ENCODE measurements at places on chromosomes 1 and 21. TPM values are rescaled to one million over a fixed set of nuclear protein-coding genes. Genes with fewer than 3 reads are reported as not detected.

DNA sequence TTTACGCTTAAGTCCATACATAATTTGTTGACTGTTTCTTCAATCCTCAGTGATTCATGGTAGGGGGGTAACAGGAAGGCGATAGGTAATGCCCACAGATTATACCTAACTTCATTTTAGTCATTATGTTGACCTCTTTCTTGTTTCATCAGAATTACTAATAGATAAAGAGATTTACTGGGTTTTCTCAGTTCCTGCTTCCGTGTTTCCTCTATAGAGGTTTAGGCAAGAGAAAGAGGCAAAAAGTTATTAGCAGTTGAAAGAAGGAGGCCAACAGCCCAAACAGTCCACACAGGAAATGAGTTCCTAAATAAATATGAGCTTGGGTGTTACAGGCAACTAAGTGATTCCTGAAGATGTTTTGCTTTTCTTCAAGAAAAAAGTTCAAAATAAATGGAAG, 17.9 kb upstream of the CLCA1 start:
- H3K27ac ChIP-seq: no peak overlapping the region
- no peaks in the 10 kb centered on the region for H3K27me3 ChIP-seq
- no peak overlapping the region for H3K4me3 ChIP-seq
- H3K4me1 ChIP-seq: no peaks in the 10 kb centered on the region

Gene SAMD11
- not detected for total RNA-seq

- no peak overlapping the region for H3K4me3 ChIP-seq
- H3K27me3 ChIP-seq: no peaks in the 10 kb centered on the region
- H3K4me1 ChIP-seq: no peaks in the 10 kb centered on the region
Observed at GRCh38 chr1:237591353-237591752, 299.4 kb downstream of the ZP4 start.

DNA sequence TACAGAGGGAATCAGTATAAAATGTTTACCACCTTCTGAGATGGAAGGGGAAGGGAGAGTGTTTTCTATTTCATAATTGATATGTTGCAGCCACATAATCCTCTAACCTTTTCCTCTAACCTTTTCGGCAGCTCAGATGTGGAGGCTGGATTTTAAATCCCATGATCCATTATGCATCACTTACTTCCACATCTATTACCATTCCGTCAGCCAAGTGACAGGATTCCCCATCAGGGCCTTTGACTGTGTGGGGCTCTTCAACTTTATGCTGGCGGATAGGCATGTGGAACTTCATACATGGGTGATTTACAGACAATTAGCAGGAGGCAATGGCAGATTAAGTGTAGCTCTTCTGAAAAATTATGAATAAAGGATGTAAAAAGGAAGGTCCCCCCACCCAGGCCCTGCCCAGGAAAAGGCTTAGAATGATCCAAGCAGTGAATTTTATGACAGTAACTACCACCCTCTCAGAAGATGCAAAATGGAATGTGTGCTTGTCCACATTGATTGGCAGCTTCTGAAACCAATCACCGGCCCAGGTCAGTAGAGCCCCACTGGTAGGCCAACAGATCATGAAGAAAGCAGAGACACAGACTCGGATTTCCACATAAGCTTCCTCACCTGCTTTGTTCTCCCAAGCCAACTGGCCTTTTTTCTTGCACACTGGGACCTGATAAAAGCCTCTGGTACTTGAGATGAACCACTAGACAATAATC, 147.0 kb downstream of the ST6GALNAC5 start:
- no peak overlapping the region for H3K4me3 ChIP-seq
- H3K27me3 ChIP-seq: no peaks in the 10 kb centered on the region
- H3K27ac ChIP-seq: no peak overlapping the region
- H3K4me1 ChIP-seq: no peaks in the 10 kb centered on the region
- no peak for DNase-seq

DNA sequence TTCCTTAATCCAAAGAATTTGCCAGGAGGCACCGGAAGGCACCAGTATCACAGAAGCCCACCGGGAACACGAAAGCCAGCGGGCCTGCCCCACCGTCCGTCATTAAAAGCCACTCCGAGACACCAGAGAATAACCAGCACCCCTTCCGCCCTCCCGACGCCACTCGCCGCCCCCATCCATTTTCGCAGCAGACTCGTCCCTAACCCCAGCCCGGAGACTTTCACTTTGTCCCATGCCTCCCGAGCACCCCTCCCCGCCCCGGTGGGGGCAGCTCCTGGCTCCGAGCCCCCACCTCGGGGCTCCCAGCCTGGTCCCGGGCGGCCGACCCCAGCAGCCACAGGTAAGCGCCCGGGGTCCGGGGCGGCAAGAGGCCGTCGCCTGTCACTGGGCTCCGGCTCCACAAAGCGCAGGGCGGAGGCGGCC, 105.4 kb downstream of the SLC45A1 start:
- peaks cover 4% of the 10 kb centered on the region for H3K36me3 ChIP-seq
- DNase-seq: peak; percentile 34
- peaks cover 76% of the 10 kb centered on the region for H3K4me1 ChIP-seq
- peak overlapping the region; percentile 75 for H3K27ac ChIP-seq
- peak overlapping the region; percentile 93 for H3K4me3 ChIP-seq

DNA sequence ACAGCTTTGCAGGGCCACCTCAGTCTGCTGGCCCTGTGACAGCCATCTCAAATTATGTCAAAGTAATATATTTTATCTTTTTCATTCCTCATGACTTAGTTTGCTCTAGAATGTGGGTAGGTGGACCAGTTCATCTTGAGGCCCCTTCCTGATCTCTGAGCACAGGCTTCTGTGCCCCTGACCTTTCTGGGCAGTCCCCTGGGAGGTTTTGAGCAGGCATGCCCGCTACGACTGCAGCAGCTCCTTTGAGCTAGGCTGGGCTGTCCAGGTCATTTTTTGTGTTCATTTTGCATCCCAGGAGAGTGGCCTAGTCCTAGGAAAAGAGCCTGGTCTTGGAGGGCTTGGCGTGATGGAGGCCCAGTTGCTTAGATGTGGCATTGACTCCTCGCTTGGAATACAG, 42.7 kb downstream of the EIF2D start:
- H3K4me1 ChIP-seq: peaks cover 100% of the 10 kb centered on the region
- H3K36me3 ChIP-seq: peaks cover 30% of the 10 kb centered on the region
- DNase-seq: no peak
- no peaks in the 10 kb centered on the region for H3K27me3 ChIP-seq
- H3K27ac ChIP-seq: no peak overlapping the region

GRCh38 chr1:236066054-236066453, 1.2 kb upstream of the NID1 start:
- peaks cover 20% of the 10 kb centered on the region for H3K4me1 ChIP-seq
- no peak overlapping the region for H3K4me3 ChIP-seq
- peaks cover 17% of the 10 kb centered on the region for H3K27me3 ChIP-seq
- no peaks in the 10 kb centered on the region for H3K36me3 ChIP-seq
- no peak overlapping the region for H3K27ac ChIP-seq
- no peak for DNase-seq

GRCh38 chr1:169586067-169586394, 250 bp downstream of the F5 start:
- no peaks in the 10 kb centered on the region for H3K36me3 ChIP-seq
- no peak for DNase-seq
- no peak overlapping the region for H3K4me3 ChIP-seq
- peaks cover 5% of the 10 kb centered on the region for H3K27me3 ChIP-seq

DNA sequence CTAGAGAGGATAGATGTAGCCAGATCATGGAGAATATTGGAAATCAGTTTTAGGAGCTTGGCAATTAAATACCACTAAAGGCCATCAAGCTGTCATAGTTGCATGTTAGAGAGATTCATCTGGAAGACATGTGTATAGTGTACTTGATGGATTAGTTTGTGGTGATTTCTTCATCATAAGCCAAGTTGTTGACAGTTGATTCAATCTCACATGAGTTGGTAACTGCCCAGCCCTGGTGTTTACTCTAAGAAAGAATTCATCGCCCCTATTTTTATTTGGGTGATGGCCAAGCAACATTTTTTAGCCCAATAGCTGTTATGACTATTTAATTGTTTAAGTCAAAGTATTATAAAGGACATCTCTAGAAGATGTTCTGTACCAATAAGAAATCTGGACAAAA, 737.6 kb downstream of the PLA2G4A start:
- H3K4me3 ChIP-seq: no peak overlapping the region
- no peaks in the 10 kb centered on the region for H3K27me3 ChIP-seq
- no peaks in the 10 kb centered on the region for H3K36me3 ChIP-seq
- DNase-seq: no peak
- no peaks in the 10 kb centered on the region for H3K4me1 ChIP-seq

- H3K27me3 ChIP-seq: no peaks in the 10 kb centered on the region
- H3K4me3 ChIP-seq: no peak overlapping the region
- H3K27ac ChIP-seq: no peak overlapping the region
- peaks cover 7% of the 10 kb centered on the region for H3K4me1 ChIP-seq
- no peaks in the 10 kb centered on the region for H3K36me3 ChIP-seq
- DNase-seq: no peak
Observed at GRCh38 chr1:85244271-85245061, 15.0 kb downstream of the C1orf52 start.
